Bronchial epithelial cell (primary cell): ENCODE measurements at places on chromosomes 2 and 18.

GRCh38 chr2:42851186-42851585 lies 58.8 kb upstream of the HAAO start:
- no peak for DNase-seq

- DNase-seq = peak; percentile 28
Measured at GRCh38 chr18:33467531-33467930, 27.0 kb upstream of the CCDC178 start.

DNA sequence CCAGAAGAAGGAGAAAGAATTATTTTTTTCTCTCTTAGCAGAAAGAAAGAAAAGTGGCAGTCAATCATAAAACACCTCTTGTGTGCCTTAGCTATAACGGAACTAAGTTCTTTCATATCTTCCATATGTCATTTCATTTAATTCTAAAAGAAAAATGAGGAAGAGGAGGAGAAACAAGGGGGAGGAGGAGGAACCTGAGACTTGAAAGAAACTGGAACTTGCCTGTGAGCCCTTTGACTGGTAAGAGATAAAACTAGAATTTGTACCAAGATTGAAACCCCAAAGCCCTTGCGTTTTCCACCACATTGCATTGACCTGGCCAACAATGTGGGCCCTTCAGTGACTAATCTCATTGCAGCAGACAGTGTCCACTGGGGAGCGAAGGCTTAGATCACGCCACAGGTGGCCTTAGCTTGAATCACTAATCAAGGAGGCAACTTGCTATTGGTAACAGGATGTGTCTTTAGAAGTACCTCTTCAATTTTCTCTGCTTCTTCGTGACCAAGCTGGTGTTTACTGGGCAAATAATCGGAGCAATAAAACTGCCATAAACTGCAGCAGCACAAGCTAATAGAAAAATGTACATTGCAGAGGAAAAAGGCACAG lies 307.9 kb downstream of the CLIP4 start:
- DNase-seq = no peak

- DNase-seq = no peak
Measured at GRCh38 chr2:226865710-226866109, 29.9 kb downstream of the RHBDD1 start.

GRCh38 chr2:11121099-11121822 lies 34.0 kb upstream of the SLC66A3 start:
- DNase-seq = peak; percentile 8

DNA sequence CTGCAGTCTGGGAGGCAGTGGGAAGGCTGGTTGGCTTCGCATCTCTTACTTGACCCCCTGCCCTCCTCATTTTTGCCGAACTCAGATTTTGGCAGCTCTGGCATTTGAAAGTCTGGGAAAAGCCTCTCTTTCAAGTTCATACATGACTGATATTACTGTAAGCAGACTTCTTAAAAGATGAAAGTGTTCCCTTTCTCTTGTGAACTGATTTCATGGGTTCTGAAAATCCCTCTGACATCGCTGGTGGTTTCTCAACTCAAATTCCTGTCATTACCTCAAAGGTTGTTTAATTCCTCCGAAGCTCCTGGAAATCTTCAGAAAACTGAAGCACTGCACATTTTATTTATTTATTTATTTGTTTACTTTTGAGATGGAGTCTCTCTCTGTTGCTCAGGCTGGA lies 16.9 kb upstream of the SLC38A11 start:
- peak; percentile 49 for DNase-seq

DNA sequence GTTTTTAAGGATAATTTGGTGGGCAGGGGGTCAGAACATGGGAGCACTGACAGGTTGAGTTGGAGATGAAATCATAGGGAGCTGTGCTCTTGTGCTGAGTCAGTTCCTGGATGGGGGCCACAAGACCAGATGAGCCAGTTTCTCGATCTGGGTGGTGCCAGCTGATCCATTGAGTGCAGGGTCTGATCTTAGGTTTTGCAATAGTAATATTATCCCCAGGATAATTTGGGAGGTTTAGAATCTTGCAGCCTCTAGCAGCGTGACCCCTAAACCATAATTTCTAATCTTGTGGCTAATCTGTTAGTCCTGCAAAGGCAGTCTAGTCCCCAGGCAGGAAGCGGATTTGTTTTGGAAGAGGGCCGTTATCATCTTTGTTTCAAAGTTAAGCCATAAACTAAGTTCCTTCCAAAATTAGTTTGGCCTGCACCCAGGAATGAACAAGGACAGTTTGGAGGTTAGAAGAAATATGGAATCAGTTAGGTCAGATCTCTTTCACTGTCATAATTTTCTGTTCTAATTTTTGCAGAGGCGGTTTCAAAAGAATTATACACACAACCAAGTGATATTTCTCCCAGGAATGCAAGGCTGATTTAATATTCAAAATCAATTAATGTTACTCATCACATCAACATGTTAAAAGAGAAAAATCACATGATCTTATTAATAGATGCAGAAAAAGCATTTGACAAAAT lies 23.0 kb downstream of the DBI start:
- peak; percentile 80 for DNase-seq

DNA sequence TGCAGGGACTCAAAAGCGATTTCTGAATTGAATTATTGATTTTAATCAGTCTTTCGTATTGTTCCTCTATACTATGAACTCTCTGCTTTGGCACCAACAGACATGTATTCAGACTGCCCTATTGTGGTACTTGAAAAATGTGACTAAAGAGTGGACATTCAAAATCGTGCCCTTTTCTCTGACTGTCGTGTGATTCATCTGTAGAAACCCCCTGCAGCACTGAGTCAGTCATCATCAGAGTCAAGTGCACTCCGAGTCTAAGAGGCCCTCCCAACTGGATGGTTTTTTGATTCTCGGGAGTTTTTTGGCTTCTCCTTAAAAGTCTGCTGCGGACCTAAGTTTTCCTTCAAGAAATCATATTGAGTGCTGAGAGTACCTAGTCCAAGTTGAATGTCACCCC lies 96.4 kb upstream of the FOSL2 start:
- DNase-seq = peak; percentile 57

DNA sequence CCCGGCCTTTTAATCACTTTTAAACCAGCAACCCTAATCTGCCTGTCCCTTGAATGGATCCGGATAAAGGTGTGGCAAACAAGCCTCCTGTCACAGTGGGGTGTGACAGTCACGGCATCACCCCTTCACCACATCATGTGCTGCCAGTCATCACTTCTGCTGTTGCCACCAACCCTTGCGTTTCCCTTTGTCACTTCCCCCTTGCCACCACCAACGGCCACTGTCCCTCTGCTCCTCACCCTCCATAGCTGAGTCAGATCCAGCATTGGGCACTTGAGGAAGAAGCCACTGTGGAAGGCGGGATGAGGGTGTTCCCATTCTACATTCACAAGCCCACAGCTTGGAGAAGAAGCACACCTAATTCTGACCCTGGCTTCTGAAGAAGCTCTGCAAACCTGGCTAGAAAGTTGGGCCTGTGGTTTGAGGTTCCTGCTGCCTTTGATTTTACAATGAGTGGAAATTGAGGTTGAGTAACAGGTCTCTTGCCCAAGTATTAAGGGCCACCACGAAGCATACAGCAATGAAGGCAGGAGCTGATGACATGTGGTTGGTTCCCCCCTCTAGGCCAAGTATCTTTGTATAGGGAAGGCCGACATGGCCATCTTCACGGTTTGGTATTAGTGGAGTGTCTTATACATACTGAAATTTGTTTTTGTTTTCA lies 22.9 kb upstream of the DARS1 start:
- DNase-seq = no peak

- DNase-seq = no peak
Measured at GRCh38 chr2:207283356-207283755, 117.6 kb upstream of the KLF7 start.

- no peak for DNase-seq
Measured at GRCh38 chr2:105570757-105571156, 171.9 kb upstream of the FHL2 start.

DNA sequence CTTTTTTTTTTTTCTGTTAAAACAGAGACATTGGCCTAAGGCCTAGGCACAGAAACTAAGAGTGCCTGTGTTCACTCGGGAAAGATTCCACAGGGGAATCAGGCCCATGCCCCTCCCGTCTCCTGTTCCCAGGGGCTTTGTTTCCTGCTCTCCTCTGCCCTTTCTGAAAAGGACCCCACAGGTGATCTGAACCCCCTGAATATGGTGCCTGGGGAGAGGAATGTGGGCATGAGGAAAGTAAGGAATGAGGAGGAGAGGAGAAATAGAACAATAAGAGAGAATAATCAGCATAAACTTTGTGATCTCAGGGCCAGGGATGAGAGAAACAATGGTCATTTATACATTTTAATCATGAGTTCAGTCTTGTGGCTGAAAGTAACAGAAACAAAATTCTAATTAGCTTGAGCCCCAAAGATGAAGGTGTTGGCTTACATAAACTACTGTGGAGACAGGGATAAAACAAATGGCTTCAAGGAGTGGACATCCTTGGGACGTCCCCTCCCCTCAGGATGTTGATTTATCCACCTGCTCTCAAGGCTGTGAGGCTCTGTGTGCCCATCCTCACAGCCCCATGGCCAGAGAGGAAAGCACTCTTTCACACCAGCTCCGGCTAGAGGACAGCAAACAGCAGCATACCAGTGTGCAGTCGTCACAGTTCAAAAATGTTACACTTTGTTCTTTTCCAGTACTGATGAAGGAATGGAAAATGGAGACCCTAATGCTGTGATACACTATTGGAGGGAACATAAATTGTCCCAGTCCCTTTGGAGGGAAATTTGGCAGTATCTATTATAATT lies 46.4 kb upstream of the MRPL33 start:
- no peak for DNase-seq

- peak; percentile 47 for DNase-seq
Measured at GRCh38 chr2:206112846-206113547, 27.0 kb upstream of the INO80D start.

DNA sequence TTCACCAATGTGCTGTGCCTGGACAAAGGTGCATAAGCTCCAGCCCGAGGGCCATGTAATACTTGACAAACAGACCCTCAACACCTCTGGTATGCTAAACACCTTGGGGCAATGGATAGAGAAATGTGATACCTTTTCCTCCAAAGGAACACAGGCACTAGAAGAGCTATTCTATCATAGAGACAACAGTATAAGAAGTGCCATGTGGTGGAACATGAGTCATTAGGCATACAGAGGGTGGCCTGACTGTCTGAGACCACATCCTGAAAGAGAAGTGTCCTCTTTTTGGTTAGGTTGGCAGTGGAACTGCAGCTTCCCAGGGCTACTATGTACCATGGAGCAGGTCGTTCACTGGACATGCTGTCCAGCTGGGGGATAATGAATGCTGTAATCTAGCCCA lies 153.9 kb downstream of the INSIG2 start:
- DNase-seq = peak; percentile 93

- DNase-seq = no peak
Measured at GRCh38 chr2:46460241-46460921, 19.0 kb upstream of the TMEM247 start.

GRCh38 chr2:231200805-231201474 lies 2.5 kb downstream of the ARMC9 start:
- DNase-seq = peak; percentile 57

- DNase-seq = no peak
Measured at GRCh38 chr2:104863146-104863467, 9.2 kb downstream of the POU3F3 start.

DNA sequence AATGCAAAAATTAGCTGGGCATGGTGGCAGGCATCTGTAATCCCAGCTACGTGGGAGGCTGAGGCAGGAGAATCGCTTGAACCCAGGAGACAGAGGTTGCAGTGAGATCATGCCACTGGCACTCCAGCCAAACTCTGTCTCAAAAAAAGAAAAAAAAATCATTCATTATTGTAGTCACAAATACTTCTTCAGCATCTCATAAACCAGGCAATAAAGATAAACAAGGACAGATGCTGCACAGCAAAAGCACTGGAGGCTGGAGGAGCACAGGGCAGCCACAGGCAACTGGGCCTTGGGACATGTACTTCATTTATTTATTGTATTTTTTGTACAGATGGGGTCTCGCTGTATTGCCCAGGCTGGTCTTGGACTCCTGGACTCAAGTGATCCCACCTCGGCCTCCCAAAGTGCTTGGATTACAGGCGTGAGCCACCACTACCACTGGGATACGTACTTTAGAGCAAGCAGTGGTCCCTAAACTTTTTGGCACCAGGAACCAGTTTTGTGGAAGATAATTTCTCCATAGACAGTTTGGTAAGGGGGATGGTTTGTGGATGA lies 16.8 kb upstream of the MAT2A start:
- no peak for DNase-seq

DNA sequence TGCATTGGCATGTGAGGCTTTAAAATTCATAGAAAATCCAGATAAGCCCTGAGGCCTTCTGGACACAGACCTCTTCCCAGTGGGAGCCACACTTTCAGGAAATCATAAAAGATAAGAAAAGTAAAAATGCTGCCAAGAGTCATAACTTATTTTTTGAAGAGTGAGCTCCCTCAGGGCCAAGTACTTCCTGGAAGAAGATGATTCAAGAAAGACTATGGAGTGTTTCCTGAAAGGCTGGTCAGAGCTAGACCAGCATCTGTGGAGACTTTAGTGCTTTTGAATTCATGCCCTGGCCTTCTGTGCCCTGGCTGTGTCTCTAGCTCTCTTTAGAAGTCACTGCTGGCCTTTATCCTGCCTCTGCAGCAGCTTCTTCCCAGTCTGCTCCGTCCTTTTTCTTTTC lies 6.4 kb upstream of the XDH start:
- DNase-seq = peak; percentile 15

- no peak for DNase-seq
Measured at GRCh38 chr2:98902209-98903063, 33.6 kb downstream of the CRACDL start.

DNA sequence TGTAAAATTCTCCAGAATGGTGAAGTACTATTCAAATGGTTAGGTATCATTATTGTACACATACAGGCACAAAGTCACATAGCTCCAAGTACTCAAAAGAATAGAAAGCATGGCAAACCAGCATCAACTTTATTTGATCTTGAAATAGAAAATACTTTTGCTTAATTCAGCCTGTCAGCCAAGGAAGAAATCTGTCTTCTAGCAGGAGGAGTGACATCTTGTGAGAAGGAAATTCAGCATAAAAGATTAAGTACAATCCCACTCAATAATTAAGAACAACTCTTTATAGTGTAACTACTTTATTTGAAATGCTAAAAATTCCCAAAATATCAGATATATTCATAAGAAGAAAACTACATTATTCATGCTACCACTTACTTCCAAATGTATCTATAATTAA lies 15.8 kb downstream of the DNAJC27 start:
- DNase-seq = no peak

GRCh38 chr2:183292028-183292427 lies 167.8 kb downstream of the NUP35 start:
- no peak for DNase-seq

- peak; percentile 29 for DNase-seq
Measured at GRCh38 chr18:29003194-29003593, 826.3 kb upstream of the CDH2 start.

GRCh38 chr2:30204281-30204680 lies 27.1 kb upstream of the LBH start:
- no peak for DNase-seq

DNA sequence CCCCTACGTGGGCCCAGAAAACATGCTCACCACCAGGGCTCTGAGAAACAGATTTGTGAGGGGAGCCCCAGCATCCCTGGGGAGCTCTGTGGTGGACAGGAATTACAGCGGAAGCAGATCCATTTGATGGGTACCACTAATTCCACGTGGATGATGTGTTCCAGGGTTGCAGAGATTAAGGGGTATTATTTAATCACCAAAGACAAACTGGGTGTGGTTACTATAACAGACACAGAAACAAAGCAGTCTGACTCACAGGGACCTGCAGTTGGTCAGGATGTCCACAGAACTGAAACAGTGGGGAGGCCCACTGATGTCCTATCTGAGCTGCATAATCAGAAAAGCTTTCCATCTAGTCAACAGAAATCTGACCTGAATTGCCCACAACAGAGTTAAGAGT lies 65.8 kb downstream of the PSMG2 start:
- peak; percentile 61 for DNase-seq
